Stimulated activated CD4-positive, alpha-beta T cell treated with anti-CD3 and anti-CD28 coated beads, Interleukin-4, amount 100 ng/mL, for 48 hours (primary cell): ENCODE measurements at places on chromosomes 7 and 10.

GRCh38 chr10:42987121-42987541, 89.7 kb upstream of the RET start:
- no peak for DNase-seq

GRCh38 chr7:29496355-29497020, 67.1 kb upstream of the PRR15 start:
- no peak for DNase-seq

DNA sequence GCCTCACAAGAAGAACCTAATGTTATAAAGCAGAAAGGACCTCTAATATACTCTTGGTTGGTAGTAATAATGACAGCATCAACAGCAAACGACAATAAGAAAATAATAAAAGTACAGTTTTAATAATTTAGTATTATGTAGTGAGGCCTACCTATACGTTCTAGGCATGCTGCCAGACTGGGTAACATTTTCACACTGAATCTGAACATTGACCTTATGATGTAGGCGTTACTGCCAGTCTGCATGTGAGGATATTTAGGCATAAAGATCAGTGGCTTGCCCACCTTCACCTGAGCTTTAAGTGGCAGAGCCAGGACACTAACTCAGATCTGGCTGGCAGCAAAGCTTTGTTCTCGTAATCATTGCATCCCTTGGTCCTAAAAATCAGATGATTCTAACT, 2.5 kb downstream of the FGL2 start:
- DNase-seq, result no peak

- DNase-seq, result no peak
Observed at GRCh38 chr10:72511459-72511858, 114.4 kb downstream of the MICU1 start.

DNA sequence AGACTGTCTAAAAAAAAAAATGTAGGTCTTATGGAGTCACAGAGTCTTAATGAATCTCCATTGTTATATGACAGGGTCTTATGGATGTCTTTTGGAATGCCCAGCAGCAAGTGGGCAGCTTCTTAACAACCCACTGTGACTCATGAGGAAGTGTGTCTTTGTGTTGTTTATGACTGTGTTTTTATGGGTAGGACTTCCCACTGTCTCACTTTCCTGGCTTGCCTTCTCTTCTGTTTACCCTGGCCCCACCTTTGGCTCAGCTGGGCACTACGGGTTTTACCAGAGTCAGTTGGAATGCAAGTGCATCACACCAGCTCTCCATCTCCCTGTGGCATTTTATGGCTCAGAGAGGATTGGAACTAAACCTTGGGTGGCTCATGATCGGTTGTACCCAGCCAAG, 580.5 kb downstream of the AUTS2 start:
- DNase-seq, result no peak

- no peak for DNase-seq
Observed at GRCh38 chr7:140260352-140261104, 83.7 kb upstream of the KDM7A start.

DNA sequence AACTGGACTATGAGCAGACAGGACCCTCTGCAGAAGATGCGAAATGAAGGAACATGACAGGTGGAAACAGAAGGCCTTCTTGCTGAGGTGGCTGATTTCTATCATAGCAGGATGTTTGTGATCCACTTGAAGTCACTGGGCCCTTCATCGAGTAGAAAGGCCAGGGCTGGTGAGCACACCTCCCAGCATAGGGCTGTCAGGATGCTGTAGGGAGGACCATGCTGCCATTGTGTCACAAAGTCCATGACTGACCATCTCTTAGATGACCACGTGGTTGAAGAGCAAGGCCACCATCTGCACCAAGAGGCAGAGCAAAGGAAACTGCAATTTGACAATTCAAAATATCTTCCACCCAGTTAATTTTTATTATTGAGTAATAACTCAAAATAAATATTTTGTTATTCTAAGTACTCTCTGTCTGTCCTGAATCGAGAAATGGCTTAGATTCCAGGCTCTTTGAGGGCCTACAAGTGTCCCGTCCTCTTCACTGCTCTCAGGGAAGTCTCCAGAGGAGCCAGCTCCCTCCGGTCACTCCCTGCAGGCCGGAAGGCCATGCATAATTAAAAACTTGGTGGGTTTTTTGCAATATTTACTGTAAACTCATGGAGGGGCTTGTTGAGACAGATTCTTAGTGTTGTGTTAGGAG, 249.3 kb upstream of the ZMIZ1 start:
- DNase-seq, result no peak

DNA sequence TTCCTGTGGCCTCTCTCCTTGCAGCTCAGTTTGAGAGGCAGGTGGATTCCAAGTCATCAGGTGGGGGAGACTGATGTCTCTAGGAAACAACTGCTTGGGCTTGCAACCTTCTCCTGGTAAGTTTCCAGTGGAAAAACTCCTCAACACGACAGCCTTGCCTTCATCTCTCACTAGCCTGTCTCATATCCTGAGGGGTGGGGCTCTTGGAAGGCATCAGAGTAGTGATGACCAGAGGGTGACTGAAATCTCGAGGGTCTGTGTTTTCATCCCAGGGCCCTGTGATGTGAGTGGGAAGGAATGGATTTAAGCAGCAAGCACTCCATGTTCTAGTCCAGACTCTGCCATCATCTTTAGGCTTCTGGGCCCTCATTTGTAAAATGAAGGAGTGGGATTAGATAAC, 107.0 kb downstream of the NRP1 start:
- no peak for DNase-seq

- no peak for DNase-seq
Observed at GRCh38 chr10:61410353-61411070, 42.7 kb downstream of the TMEM26 start.

DNA sequence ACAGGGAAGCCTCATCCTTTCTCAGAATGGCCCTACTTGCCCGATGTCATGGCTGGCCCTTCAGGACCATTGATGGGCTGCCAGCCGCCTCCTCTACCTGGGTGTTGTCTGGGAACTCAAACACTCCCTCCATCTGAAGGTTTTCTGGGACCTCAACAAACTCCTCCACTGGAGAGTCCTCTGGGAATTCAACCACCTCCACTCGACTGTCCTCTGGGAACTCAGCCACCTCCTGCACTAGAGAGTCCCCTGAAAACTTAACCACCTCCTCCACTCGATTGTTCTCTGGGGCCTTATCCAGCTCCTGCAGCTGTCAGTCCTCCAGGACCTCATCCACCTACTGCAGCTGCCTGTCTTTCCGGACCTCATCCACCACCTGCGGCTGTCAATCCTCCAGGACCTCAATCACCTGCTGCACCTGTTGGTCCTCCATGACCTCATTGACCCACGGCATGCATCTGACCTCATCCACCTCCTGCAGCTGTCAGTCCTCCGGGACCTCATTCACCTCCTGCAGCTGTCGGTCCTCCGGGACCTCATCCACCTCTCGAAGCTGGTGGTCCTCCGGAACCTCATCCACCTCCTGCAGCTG, 37.1 kb downstream of the MAT1A start:
- no peak for DNase-seq

- no peak for DNase-seq
Observed at GRCh38 chr7:90244565-90244908, 437 bp upstream of the CFAP69 start.

GRCh38 chr10:96695975-96696634, 24.2 kb downstream of the PIK3AP1 start:
- DNase-seq, result no peak
